Cardiac muscle cell (in vitro differentiated cells and primary cell): ENCODE measurements at places on chromosomes 2 and 18.

- no peak for DNase-seq
- no peak overlapping the region for H3K27ac ChIP-seq
- no peaks in the 10 kb centered on the region for H3K27me3 ChIP-seq
- H3K36me3 ChIP-seq = no peaks in the 10 kb centered on the region
Observed at GRCh38 chr2:234828382-234829073, 123.3 kb upstream of the SH3BP4 start.

DNA sequence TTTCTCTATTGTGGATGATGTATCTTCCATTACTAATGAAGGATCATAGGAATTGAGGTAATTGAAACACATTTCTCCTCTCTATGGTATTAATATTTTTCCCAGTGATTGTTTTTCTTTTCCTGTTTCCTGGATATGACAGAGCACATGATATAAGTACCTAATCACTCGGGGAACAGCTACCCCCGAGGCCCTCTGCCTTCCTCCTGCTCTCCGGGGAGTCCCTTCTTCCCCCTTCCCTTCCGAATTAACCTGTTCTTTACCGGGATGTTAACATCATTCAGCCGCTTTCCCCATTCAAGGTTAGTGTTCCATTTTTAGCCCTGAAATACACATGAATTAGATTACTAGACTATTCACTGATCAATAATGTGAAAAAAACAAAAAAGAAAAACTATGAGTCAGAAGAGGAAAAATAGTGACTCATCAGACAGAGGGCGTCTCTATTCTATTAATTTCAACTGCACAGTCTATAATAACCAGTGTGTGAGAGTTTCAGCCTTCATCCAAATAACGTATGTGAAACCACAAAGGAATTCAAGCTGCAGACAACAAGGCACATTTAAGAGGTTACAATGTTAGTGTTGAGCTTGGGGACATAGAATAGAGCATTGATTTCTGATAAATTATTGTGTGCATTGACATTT, 450.8 kb downstream of the DLGAP1 start:
- H3K36me3 ChIP-seq = no peaks in the 10 kb centered on the region
- H3K4me1 ChIP-seq = peaks cover 7% of the 10 kb centered on the region
- no peak overlapping the region for H3K27ac ChIP-seq
- H3K27me3 ChIP-seq = no peaks in the 10 kb centered on the region

DNA sequence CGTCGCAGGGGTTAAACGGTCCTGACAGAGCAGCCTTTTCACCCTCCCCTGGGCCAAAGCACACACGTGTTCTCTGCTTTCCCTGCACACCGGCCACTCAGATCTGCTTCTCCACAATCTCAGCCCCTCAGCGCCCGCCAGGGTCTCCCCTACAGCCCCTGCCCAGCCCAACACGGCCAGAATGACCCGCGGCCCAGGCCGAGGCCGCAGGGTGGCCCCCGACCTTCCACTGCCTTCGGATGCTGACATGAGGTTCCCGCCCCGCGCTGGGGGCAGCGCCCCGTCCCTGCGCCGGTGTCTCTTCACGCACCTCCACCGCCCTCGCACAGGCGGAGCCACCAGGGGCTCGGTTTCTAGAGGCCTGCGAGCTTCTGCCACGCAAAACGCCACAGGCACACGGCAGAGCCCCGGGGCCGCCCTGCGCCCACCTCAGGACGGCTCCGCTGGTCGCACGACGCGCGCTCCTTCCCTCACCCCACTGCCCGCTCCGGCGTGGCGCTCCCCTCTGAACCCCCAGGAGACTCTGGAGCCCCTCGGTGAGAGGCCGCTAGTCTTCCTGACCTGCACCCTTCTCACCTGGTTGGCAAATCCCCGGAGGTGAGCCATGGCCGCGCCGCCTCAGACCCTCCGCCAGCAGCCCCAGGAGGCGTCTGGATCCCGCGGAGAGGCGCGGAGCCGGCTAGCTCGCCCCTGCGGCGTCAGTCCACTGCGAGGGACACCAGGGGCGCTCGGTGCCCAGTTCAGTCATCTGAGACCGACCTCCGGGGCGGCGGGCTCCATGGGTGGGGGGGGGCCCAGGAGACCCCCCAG, 749 bp downstream of the STK25 start:
- H3K4me1 ChIP-seq = peaks cover 22% of the 10 kb centered on the region
- peak; percentile 84 for DNase-seq
- no peaks in the 10 kb centered on the region for H3K27me3 ChIP-seq
- H3K36me3 ChIP-seq = no peaks in the 10 kb centered on the region
- H3K27ac ChIP-seq = peak overlapping the region; percentile 89
- H3K4me3 ChIP-seq = peak overlapping the region; percentile 94

DNA sequence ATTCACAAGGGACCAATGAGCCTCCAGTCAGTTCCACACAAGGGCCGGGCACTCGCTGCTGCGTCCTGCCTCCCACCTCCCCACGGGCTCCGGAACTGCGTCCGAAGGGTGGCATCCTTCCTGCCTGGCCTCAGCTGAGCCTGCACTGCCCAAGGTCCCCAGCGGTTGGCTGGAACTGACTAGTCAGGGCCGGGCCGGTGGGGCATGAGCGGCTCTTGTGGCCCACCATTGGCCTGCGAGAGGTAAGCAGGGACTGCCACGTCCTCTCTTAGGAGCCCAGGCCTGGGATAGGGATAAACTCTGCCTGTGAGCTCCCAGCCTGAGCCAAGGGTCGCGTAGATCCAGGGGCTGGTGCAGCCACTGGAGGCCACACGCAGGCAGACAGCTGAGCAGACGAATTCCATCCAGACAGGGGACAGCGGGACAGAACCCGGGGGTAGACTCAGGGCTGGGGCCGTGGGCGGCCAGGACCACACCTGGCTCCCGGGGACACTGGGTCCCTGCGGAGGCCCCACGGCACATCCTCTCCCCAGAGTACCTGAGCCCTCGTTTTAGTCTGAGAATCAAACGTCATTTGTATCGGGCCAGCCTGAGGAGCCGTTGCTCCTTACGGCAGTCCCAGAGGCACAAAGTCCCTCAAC, 148.4 kb downstream of the ZNF516 start:
- DNase-seq = no peak
- H3K36me3 ChIP-seq = no peaks in the 10 kb centered on the region
- no peak overlapping the region for H3K4me3 ChIP-seq
- H3K27me3 ChIP-seq = no peaks in the 10 kb centered on the region
- H3K27ac ChIP-seq = no peak overlapping the region

DNA sequence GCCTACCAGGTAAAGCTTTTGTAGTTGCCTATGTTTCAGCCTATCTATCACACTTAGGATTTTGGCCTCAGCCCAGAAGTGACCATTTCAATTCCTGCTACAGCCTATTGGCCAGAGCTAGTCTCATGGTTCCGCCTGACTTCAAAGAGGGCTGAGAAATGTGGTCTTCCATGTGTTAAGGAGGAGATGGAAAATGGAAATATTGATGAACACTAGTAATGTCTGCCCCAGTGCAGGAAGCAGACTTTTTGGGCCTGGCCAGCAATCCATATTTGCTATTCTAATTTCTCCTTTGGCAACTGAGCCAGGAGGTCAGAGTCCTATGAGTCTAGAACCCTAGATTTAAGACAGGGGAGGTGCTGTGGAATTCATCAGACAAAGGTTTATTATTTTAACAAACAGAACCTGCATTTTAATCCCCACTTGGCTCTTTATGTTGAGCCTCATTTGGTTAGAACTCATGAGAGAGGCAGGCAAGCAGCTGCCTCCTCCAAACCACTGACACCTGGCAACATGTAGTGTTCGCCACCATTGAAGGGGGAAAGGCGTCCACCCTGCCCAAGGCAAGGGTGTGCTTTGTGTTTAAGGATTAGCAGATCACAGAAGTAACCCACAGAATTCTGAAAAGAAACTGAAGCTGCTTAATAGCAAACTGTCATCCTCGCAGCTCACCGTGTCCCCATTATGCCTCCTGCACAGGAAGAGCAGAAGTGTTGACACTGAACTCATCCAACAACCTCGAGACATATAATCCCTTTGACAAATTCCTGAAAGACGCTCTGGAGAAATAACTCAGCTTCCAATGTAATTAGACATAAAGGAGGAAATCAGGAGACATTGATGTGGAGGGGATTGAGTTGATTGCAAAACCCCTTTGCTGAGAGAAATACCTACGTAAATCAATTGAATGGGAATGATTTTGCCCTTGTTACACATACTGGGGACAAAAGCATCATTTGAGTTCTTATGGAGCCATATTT, 47.7 kb upstream of the SCG2 start:
- H3K27me3 ChIP-seq = no peaks in the 10 kb centered on the region
- DNase-seq = no peak
- no peaks in the 10 kb centered on the region for H3K36me3 ChIP-seq
- H3K4me1 ChIP-seq = no peaks in the 10 kb centered on the region
- no peak overlapping the region for H3K27ac ChIP-seq
- no peak overlapping the region for H3K4me3 ChIP-seq

DNA sequence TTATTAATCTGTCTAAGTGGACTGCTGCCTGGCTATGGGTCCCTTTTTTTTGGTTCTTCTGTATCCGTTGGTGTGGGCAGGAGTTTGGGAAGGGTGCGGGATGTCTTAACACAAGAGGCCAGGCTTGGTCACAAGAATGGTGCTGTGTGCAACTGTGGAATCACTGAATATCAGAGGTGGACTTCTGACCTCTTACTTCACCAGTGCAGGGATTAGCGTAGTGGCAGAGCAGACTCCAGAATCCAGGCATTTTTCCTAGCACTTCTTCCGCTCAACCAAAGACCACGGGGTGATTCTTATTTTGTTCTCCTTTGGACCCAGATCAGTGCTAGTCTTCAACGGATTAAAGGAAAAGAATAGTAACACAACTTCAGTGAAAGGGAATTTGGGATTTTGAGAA, 254.3 kb upstream of the TNP1 start:
- H3K4me3 ChIP-seq = no peak overlapping the region
- H3K36me3 ChIP-seq = no peaks in the 10 kb centered on the region
- no peaks in the 10 kb centered on the region for H3K27me3 ChIP-seq
- H3K4me1 ChIP-seq = no peaks in the 10 kb centered on the region

- no peak overlapping the region for H3K27ac ChIP-seq
- H3K36me3 ChIP-seq = no peaks in the 10 kb centered on the region
- H3K4me1 ChIP-seq = peaks cover 21% of the 10 kb centered on the region
Observed at GRCh38 chr18:70377857-70378701, 89.2 kb downstream of the SOCS6 start.

- H3K27me3 ChIP-seq = peaks cover 92% of the 10 kb centered on the region
- no peaks in the 10 kb centered on the region for H3K36me3 ChIP-seq
- H3K4me1 ChIP-seq = peaks cover 11% of the 10 kb centered on the region
- H3K4me3 ChIP-seq = peak within 1 kb of the TSS; percentile 26
- no peak within 1 kb of the TSS for H3K27ac ChIP-seq
Observed at GRCh38 chr2:45009303-45009927, at the start of gene SIX2. TSS of gene SIX2 (minus strand) at chr2:45009452. CDS start at chr2:45009110, 342 bp downstream.

DNA sequence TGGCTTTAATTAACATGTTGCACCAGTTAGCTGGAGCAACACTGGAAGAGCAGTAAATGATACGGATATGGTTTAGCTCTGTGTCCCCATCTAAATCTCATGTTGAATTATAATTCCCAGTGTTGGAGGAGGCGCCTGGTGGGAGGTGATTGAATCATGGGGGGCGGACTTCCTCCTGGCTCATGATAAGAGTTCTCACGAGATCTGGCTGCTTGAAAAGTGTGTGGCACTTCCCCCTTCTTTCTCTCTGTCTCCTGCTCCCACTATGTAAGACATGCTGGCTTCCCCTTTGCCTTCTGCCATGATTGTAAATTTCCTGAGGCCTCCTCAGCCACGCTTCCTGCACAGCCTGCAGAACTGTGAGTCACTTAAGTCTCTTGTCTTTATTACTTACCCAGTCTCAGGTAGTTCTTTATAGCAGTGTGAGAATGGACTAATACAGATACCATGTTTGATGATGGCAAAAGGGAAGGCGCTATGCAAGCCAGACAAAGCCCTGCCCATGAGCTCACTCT, 963.6 kb downstream of the SOCS6 start:
- H3K27me3 ChIP-seq = no peaks in the 10 kb centered on the region
- no peaks in the 10 kb centered on the region for H3K36me3 ChIP-seq
- no peak overlapping the region for H3K27ac ChIP-seq
- DNase-seq = no peak

DNA sequence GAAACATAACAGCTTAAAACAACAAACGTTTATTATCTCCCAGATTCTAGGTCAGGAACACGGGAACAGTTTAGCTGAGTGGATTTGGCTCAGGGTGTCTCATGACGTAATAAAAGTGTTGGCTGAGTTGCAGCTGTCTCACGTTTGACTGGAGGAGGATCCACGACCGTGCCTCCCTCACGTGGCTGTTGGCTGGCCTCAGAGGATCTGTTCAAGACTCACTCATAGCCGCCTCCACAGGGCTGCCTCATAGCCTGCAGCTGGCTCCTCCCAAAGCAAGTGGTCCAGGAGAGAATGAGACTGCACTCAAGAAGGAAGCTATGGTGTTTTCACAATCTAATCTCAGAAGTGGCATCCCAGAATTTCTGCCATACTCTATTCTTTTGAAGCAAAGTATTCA, 167.1 kb downstream of the RPRM start:
- no peak overlapping the region for H3K4me3 ChIP-seq
- no peaks in the 10 kb centered on the region for H3K27me3 ChIP-seq
- no peaks in the 10 kb centered on the region for H3K36me3 ChIP-seq
- DNase-seq = no peak
- no peaks in the 10 kb centered on the region for H3K4me1 ChIP-seq

DNA sequence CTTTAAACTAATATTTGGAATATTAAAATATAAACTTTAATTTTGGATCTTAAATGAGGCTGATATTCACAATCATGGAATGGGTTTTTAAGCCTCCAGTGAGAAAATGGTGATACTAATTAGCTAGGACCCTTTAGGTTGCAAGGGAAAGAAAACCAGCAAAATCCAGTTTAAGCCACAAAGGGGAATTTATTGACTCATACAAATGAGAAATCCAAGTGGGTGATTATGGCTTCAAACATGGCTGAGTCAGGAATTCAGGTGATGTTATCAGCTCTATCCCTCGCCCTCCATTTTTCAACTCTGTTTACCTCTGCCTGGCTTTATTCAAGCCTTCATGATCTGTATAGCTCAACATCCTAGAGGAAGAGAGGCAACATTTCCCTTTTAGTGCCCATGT, 75.3 kb upstream of the DLX2 start:
- H3K36me3 ChIP-seq = no peaks in the 10 kb centered on the region
- H3K27ac ChIP-seq = no peak overlapping the region
- peaks cover 13% of the 10 kb centered on the region for H3K27me3 ChIP-seq
- H3K4me1 ChIP-seq = no peaks in the 10 kb centered on the region
- no peak for DNase-seq

DNA sequence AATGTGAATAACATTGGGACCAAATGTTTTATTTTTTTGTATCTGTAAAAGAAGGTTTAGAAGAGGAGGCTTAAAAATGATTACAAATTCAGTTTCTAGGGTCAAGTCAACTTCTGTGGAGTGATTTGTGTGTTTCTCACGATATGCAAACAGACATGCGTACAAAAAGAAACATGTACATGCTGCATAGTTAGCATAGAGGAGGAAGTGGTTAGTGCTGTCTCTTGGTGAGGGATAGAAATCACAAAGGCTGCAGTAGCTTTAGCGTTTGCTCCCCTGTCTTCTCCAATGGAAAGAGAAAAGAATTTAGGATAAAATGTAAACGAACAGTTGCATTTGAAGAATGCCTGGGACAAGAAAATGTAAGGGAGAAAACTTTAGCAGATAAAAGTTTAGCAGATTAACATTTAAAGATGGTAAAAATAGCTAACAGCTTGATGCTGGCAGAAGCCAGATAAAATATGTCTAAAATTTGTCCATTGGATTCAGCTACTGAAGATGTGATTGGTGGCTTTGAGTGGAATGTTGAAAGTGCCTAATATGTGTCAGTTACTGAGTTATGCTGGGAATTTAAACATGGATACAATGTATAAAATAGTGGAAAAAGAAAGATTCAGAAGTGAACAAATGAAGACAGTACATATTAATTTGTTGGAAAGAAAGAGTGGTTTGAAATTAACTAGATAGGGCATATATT, 44.9 kb downstream of the MALT1 start:
- H3K36me3 ChIP-seq = peaks cover 21% of the 10 kb centered on the region
- H3K4me1 ChIP-seq = peaks cover 7% of the 10 kb centered on the region
- H3K27me3 ChIP-seq = no peaks in the 10 kb centered on the region
- peak overlapping the region; percentile 35 for H3K27ac ChIP-seq
- no peak overlapping the region for H3K4me3 ChIP-seq
- no peak for DNase-seq
